NCI-H748 treated with DMSO at 0.1 percent for 48 hours (cell line): ENCODE measurements at places on chromosomes 7 and 10.
A peak's percentile ranks its signal among the peaks of the same experiment; 100 is the strongest.

GRCh38 chr7:138848056-138848980 lies 50.3 kb upstream of the ATP6V0A4 start:
- no peak for DNase-seq

GRCh38 chr10:3844491-3845025 lies 59.5 kb upstream of the KLF6 start:
- no peak for DNase-seq

DNA sequence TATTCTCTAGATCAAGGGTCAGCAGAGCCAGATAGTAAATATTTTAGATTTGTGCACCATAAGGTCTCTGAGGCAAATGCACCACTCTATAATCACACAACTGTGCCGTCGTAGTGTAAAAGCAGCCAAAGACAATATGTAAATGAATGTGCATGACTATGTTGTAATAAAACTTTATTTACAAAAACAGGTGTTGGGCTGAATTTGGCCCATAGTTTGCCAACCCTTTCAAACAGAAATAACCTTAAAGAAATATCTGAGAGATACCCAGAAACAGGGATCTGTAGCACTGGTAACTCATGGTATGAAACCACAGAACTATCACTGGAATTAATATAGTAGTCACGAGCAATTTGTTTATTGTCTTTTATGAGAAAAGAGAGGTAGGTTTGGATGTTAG lies 86.0 kb downstream of the ARID5B start:
- no peak for DNase-seq

GRCh38 chr7:150787321-150788281 lies 12.6 kb downstream of the TMEM176B start:
- DNase-seq = no peak

GRCh38 chr10:14016011-14016536 lies 314.6 kb downstream of the FRMD4A start:
- DNase-seq = no peak

DNA sequence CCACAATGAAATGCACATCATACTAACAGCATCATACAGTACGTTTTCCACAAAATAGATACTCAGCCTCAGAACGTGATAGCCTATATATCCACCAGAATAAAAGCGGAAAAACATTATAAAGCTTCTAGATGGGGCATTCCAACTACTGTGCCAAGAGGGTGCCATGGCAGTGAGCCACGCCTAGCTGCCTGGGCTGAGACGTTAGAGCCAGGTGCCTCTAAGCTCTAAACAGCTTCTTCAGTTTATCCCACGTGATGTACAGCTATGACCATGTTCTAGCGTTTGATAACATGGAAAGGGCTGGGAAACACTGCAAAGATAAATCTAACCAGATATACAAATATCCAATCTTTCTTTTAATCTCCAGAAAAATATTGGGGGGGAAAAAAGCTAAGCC lies 17.8 kb downstream of the USP6NL start:
- DNase-seq = no peak

- DNase-seq = no peak
Measured at GRCh38 chr10:104201636-104202035, 30.5 kb downstream of the CFAP43 start.

GRCh38 chr10:104577861-104578521 lies 63.1 kb upstream of the SORCS3 start:
- DNase-seq = no peak

GRCh38 chr10:114911801-114912469 lies 26.1 kb upstream of the TRUB1 start:
- DNase-seq = no peak

- DNase-seq = no peak
Measured at GRCh38 chr7:118006979-118007378, 133.7 kb upstream of the CTTNBP2 start.

- no peak for DNase-seq
Measured at GRCh38 chr10:19541299-19541698, 274.9 kb upstream of the PLXDC2 start.

GRCh38 chr7:40979296-40979695 lies 723.6 kb downstream of the INHBA start:
- no peak for DNase-seq

DNA sequence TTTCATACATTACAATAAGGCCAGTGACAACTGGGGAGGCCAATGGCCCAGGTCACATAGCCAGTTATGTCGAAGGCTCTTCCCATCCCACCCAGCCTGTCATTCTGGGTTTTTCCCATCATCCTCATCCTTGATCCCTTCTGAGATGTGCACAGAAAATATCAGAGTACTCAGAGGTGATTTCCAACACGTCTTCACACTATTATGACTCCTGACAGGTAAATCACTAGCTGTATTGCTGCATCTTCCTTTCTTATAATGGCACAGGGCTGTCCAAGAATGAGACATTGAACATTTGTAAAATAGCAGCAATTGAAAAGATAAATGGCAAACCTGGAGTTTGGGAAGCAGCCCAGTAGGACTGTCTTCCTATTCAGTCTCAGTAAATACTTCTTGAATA lies 159.9 kb downstream of the PLXNA4 start:
- DNase-seq = no peak

- no peak for DNase-seq
Measured at GRCh38 chr10:43949351-43949750, 300.7 kb upstream of the ZNF32 start.

DNA sequence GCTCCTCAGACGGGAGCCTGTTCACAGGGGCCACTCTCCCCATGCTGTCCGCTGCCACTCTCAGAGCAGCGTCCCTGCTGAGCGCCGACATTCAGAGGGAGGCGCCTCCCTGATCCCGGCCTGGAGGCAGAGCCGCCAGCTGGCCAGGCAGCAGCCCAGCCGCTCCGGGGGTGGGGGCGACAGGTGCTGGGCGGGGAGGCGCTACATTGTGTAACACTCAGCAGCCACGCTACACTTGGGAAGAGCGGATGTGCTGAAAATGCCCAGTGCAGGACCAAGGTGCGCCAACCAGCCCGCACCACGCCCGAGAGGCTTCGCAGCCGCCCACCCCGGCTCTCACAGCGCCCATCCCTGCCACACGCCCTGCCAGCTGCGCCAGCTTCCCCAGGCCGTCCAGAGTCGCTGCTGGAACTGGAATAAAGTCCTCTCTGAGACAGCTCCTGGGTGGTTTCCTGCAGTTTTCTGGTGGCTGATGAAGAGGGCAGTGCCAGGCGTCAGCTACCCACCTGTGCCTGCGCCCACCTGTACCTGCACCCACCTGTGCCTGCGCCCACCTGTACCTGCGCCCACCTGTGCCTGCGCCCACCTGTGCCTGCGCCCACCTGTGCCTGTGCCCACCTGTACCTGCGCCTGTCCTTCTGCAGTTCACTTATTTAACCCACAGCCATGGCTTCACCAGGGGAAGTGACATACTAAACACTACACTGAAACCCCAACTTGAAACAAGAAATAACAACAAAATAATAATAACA lies 25.7 kb downstream of the STK32C start:
- peak; percentile 20 for DNase-seq

GRCh38 chr10:28586176-28586575 lies 53.3 kb downstream of the WAC start:
- DNase-seq = no peak

DNA sequence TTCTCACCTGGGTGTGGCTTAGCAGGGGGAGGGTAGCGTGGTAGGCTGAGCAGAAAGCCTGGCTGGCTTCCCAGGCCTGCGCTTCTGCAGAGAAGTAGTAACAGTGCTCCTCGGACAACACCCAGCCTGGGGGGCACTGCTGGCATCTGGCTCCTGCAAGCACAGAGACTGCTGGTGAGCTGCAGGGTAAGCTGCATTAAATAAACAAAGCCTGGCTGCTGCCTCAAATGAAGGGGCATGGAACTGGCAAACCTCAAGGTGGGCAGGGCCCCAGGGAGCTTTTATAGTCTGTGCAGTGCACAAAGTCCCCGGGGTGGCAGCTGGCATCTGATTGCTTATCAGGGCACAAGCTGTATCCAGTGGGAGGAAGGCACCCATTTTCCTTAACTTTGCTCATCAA lies 3.9 kb downstream of the KLRG2 start:
- no peak for DNase-seq

DNA sequence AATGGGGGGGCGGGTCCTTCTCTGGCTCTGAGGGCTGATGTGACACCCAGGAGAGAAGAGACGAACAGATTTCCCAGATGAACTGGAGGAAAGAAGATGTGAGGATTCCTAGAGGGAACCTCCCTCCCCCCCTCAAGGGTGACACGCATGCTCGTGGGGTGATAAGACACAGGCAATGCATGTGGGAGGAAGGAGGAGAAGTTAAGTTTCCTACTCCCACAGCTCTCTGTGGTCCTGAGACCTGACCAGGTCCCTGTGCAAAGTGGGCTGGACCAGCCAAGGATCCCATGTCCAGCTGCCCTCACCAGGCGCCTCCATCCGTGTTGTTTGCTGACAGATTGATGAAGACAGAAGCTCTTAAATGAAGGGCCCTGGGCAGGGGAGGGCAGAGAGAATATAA lies 112.6 kb downstream of the SH3PXD2A start:
- DNase-seq = no peak

GRCh38 chr10:63197344-63198092 lies 64.4 kb downstream of the NRBF2 start:
- DNase-seq = no peak

GRCh38 chr10:125163803-125164202 lies 3.4 kb upstream of the CTBP2 start:
- DNase-seq = no peak

DNA sequence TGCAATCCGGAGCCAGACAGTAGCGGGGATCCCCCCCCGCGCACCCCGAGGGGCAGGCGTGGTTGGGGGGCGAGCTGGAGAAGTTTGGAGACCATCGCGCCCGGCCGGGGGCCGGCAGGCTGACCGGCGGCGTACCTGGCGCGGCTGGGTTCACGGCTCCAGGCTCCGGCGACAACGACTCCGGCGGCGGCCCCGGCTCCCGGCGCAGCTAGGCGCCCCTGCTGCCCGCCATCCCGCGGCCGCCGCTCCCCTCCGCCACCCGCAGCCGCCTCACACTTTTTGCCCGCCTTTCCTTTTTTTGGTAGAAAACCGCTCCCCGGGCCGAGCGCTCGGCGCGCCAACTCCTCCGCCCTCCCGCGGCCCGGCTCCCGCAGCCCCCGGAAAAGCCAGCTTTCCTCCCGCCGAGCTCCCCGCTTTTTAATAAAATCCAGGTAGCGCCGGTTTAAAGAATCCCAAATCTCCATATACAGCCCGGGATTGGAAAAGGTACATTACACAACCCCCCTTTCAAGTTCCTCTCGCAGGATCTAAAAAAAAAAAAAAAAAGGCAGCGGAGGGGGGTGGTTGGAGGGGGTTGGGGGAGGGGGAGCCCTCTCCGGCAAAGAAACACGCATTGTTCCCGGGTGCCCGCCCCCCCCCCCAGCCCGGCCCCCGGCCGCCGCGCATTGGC lies at the start of gene TNRC18:
Gene TNRC18, minus strand, starts transcription at position 529 of the 670 bp plus-strand sequence. CDS start 2,588 bp downstream, outside the sequence.
- no peak for DNase-seq

DNA sequence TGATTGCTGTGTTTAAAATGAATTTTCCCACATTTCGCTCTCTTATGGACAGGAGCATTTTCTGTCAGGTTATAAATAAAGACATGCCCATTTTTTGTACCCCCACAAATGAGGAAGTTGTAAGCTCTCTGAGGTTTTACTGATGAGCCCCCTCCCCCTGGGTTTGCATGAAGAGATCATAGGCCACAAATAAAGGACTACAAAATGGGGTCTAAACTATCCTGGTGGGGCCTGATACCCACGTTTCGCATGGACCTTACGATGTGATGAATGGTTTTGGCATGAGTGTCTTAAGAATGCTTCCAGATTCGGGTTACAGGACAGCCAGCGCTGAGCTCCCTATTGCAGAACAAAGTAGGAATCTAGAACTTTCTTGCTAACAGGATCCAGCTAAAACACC lies 5.8 kb downstream of the IKZF1 start:
- no peak for DNase-seq

- no peak for DNase-seq
Measured at GRCh38 chr10:119211625-119212441, 4.5 kb downstream of the GRK5 start.

DNA sequence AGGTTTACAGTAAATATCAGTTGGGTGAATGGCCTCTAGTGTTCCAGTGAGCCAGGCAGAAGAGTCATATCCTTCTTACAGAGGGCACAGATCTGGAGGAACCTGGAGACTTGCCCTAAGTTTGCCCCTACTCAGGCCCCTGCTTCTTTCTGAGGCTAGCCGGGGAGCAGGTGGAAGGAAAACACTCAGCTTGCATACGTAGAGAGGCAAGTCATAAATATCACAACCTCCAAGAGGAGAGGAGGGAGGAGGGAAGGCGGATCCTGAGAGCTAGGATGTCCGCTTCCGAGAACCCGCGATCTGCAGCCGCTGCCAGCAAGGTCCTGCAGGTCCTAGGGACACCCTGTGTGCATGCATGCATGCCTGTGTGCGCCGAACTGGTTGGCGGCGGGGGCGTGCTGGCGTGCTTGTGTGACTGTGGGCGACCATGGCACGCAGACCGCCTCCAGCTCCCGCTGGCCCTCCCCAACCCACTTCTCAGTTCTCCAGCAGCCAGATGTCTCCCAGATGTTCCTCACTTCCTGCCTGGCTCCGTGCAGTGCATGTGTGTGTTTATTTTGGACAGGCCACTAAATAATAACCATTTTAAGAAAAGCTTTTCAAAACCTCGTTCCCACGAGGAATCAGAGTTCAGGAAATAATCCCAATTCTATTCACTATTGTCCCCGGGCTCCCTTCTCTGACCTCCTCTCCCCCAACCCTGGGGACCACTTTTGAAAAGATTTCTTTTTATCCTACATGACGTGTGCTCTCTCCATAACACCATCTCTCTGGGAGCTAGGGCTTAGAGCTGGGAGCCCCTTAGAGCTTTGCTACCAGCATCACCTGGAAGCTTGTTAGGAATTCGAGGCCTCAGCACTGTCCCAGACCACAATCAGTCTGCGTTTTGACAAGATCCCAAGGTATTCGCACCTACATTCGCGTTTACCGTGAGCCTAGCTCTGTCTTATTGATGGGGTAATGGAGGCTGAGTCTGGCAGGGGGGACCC lies 32.4 kb downstream of the UNC5B start:
- no peak for DNase-seq

- DNase-seq = no peak
Measured at GRCh38 chr7:47089461-47089860, 492.4 kb downstream of the TNS3 start.

- no peak for DNase-seq
Measured at GRCh38 chr10:101651336-101651735, 43.6 kb downstream of the FBXW4 start.

- DNase-seq = no peak
Measured at GRCh38 chr7:156503196-156503595, 137.4 kb upstream of the RNF32 start.
